CD4-positive, alpha-beta T cell (primary cell): ENCODE measurements at places on chromosomes 16 and 17.

DNA sequence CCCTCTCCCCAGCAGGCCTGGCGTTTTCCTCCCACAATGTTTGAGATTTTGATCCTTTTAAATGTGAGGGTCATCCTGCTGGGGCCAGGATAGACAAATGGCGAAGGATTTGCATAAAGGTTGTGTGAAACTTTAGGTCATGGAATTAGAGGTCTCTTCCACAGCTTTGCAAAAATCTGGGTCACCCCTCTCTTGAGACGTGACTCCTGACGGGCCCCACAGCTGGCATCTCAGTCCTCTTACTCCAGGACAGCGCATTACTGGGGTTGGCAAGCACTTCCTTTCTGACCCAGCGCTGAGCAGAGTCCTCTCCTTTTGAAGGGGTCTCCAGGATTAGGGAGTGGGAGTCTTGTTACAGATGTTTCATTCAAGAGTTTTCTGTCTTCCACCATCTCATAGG, 7.4 kb downstream of the ZNF629 start:
- DNase-seq: no peak

GRCh38 chr17:48542114-48542656, 2.7 kb downstream of the HOXB2 start:
- peak; percentile 26 for DNase-seq

- DNase-seq: peak; percentile 54
These were observed 38.4 kb upstream of the CSNK2A2 start for GRCh38 chr16:58236231-58236690.

DNA sequence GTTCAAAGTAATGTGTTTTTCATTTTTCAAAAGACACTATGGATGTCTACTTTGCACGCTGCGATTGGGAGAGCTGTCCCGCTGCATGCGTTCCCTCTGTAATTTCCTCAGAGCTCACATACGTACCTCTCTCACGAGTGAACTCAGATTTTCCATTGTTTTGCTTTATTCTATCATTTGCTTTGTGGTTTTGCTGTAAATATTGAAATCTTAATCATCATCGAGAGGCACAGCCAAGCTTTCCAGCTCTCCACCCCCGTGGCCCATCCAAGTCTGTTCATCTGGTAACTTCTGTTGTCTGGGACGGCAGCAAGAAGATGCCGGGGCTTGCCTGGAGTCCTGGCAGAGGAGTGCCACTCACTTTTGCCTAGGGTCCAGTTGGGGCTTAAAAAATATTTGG, 21.1 kb downstream of the TMC6 start:
- peak; percentile 4 for DNase-seq

GRCh38 chr17:44464037-44464436, 39.2 kb downstream of the GPATCH8 start:
- DNase-seq: no peak

DNA sequence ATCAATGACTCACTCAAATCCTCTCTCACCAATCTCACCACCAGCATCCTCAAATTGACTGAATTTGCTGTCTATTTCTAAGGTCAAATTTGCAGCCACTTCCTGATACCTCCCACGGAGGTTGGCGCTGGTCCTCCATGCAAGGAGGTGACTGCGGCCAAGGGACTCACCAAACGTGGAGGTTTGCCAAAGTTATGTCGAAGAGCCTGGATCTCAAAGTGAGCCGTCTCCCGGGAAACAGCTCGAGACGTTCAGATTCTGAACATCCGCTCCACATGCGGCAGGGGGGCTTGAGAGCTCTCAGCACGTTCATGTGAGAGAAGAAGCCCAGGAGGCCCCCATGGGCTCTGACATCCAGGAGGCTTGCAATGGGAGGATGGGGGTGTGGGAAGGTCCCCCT, 22.6 kb downstream of the LGALS3BP start:
- no peak for DNase-seq

GRCh38 chr16:75238132-75238852, 13.1 kb downstream of the BCAR1 start:
- DNase-seq: no peak

DNA sequence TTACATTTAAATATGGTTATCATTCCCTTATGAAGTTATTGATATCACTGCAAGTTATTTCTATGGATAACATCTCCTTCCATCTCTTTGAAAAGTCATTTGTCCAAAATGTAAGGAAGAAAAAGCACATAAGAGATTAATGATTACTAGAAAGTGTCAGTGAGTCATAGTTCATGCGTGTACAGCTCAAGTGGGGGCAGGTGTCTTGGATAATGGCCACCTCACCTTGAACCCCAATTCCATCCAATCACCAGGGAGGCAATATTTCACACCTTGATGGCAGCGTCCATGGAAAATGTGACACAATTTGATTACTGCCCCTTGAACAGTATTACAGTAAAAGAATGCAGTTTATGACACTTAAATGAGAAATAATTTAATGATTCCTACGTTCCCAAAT, 358.3 kb upstream of the SOX9 start:
- DNase-seq: no peak

DNA sequence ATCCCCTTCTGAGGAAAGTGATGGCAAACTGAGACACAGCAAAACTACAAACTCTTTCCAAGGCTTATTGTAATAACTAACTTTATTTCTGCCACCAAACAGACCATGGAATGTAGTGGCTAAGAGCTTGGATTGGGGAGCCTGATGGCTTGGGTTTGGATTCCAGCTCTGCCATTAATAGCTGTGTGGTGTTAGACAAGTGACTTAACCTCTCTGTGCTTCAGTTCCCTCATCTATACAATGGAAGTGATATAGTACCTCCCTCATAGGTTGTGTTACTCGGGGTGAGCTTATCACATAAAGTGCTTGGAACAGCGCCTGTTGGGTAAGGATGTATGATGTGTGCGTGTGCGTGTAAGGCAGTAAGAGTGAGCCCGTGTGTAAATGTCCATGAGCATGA, 5.9 kb upstream of the RNF112 start:
- no peak for DNase-seq

- no peak for DNase-seq
These were observed 245.2 kb downstream of the XYLT1 start for GRCh38 chr16:17225541-17225940.

DNA sequence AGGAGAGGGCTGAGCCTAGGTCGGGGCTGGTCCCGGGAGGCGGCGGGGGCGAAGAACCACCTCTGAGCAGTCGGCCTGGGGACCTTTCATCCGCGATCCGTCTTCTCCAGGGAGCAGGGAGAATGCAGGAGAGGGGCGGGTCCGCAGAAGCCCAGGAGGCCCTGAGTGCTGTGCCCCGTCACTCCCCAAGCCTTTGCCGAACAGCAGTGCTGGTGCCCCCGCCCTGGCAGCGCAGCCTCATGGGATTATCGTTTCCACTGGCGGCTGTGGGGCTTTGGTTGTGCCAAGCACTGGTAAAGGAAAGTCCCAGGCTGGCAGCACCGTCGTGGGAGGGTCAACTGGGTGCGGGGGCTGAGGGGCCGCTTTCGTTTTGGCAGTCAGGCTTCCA, 631 bp downstream of the TBL3 start:
- DNase-seq: no peak

DNA sequence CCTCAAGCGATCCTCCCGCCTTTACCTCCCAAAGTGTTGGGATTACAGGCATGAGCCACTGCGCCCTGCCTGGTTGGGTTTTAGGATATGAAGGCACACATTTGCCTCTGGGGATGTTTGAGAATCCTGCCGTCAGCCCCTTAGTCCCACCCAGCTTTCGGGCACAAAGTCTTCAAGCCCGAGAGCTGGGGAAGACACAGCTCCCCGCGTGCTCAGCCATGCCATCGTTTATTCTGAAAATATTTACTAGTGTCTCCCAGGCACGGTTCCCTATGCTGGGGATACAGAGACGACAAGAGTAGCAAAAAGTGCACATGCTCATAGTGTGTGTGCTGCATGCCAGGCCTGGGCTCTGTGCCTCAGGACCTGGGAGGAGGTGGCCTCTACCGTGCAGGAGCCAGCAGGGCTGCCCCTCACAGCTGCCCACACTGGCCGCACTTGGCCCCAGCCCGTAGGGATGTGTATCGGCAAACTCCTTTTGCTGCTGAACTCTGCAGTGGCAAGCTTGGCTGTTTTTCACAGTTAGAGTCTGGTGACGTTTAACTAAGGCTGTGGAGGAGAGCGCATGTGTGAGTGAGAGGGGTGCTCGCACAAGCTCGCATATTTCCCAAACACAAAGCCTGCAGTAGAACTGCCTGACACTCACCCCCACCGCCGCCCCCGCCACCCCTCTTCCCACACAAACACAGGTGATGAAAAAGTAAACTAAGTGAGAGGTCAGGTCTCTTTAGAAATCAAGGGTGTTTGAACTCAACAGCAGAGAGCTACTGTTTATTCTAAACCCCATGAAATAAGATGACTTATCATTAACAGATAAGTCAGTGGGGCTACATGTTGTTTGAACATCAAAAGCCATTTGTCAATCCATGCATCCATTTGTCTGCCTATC, 266.4 kb downstream of the MRTFB start:
- no peak for DNase-seq

DNA sequence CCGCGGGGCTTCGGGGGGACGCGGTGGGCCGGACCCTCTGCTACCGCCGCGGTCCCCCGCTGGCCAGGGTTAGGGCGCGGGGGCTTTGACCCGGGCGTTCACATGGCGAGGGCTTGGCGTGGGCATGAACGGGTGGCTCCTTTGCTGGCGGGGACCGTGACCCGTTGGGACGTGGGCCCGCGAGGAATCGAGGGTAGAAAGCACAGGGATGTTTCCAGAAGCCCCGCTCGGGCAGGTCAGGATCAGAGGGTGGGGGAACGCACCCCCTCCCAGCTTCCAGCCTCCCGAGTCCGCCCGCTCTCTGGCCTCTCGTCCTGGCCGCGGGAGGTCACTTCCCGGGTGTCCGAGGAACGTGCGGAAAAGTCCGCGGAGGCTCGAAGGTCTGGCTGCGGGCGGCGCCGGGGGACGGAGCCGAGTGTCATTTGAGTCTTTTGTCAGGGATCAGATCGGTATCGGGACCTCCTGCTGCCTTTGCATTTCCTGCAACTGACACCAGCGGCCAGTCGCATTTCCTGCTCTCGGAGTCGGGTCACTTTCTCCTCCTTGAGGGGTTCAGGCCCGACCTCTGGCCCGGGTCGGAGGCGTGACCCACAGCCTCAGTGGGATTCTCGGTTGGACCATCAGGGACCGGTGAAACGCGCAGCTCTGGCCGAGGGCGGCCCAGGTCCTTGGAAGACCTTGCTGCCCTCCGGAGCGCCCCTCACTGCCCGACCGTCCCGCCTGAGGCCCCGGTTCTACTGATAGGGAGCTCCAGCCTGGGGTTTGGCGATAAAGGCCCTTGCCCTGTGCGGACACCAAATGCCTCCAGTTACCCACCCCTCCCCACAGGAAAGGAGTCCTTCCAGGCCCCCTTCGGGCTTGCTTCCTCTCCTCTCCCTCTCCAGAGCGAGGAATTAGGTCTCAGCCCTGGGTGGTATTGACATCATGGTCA, 702 bp upstream of the WNT3 start:
- DNase-seq: no peak

- no peak for DNase-seq
These were observed 4.2 kb upstream of the CCNF start for GRCh38 chr16:2425008-2425518.

GRCh38 chr17:9409878-9410277, 165.7 kb downstream of the STX8 start:
- DNase-seq: no peak

GRCh38 chr17:45184144-45184543, 22.5 kb downstream of the HEXIM2 start:
- DNase-seq: no peak

GRCh38 chr17:50911890-50912289, 45.7 kb upstream of the TOB1 start:
- DNase-seq: no peak

DNA sequence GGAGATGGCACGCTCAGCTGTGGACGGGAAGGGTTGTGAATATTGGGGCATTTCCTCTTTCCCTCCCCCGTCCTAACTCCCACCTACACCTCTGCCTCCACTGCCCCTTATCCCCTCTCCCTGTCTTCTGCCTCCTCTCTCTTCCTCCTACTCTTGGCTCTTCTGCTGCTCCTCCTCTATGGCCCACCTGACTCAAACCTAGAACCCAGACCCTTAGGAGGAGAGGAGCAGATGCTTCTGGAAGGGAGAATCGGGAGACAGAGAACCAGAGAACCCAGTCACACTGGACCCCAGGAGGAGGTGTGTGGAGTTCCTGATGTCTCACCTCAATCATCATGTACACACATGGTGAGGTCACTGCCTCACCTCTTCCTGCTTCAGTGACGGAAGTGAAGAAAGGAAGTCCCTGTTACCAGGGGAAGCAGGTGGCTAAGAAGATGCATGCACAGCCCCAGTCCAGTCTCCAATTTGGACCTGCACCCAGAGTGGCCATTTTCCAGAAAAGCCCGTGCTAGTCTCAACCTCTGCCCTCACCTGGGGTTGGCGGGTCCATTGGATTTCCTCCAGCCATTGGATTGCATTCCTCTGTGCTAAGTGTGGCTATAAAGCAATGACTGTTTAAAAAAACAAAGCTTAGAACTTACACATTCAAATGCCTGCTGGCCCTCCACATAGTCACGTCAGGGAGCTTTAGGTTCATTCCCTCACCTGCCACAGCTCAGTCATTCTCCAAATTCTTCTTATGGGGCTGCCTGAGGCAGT, 4.0 kb downstream of the RNF222 start:
- DNase-seq: peak; percentile 56

GRCh38 chr16:72444696-72445095, 272.7 kb upstream of the PMFBP1 start:
- DNase-seq: no peak

GRCh38 chr16:75111514-75111940, 5.1 kb downstream of the LDHD start:
- DNase-seq: no peak

- DNase-seq: peak; percentile 86
These were observed 718 bp downstream of the ATP2A3 start for GRCh38 chr17:3963237-3964201.

DNA sequence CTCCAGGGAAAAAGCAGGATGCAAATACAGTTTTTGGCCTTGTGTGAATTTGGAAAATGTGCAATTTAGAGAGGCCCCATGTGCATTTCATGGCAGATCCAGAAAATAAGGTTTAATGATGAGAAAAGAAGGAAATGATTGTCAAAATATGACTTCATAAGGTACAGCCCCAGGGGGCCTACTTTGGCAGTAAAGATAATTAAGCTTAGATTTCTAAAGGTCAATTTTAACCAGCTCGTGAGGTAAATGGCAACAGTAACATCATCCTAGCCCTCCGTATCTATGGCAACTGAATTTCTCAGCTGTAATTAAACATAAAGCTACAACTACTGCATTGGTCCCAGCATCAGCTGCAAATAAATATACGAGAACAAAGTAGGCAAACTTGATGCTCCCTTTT, 30.0 kb upstream of the PRSS54 start:
- no peak for DNase-seq

DNA sequence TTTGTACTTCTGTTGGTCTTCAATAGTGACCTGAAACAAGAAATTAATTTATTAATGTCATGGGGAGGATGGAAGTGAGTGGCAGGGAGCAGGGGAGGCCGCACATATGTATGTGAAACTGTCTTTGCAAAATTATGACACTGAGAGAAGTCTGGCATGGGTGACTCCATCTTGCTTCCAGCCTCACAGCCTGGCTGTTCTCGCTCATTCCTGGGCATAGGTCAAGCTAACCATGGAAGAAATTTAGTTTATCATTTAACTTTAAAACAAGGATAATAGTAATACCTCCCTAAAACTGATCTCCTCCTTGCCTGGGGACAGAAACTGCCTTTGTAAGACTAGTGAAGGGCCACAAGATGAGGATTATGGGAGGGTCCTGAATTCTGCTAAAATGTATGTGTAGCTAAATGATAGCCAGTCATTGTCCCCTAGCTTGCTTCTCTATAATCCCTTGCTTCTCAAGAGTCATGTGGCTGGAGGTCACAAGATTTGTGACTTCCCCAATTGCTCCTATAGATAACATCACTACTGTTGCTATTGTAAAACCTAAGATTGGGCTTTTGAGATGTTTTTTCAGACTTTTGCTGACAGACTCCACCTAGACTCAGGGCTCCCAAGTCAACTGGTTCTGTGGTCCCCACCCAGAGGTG, 126.0 kb downstream of the HS3ST3A1 start:
- DNase-seq: no peak
